ENCODE measurements at places on chromosomes 13 and 19.

- DNase-seq, result no peak
These were observed 1.7 kb upstream of the PPP5C start for GRCh38 chr19:46345157-46345556.

DNA sequence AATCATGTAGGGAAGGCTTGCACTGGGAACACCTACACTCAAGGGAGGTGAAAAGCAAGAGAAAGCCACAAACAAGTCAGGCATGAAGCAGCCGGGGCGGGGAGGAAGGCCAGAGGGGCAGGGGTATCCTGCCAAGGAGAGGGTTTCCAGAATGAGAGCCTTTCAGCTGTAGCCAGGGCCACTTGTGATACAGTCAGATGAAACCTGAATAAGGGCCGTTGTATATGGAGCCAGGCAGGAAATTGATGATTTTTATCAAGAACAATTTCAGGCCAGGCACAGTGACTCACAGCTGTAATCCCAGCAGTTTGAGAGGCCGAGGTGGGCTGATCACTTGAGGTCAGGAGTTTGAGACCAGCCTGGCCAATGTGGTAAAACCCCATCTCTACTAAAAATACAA lies 4.4 kb downstream of the TRPM4 start:
- DNase-seq, result no peak

DNA sequence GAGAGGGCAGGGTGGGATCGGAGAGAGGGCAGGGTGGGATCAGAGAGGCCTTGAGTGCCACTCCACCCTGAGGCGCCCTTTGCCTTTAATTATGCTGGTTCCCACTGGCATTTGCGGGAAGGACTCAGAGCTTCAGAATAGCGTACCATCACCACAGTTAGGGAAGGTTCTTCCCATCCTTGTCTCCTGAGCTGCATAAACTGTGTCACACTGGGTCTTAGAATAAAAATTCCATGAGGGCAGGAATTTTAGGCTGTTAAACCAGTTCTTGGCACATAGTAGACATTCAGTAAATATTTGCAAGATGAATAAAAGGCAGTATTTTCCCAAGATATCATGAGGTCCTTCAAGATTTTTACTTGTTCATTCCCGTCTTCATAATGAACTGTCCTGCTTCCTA lies 24.4 kb downstream of the PPP2R1A start:
- no peak for DNase-seq

DNA sequence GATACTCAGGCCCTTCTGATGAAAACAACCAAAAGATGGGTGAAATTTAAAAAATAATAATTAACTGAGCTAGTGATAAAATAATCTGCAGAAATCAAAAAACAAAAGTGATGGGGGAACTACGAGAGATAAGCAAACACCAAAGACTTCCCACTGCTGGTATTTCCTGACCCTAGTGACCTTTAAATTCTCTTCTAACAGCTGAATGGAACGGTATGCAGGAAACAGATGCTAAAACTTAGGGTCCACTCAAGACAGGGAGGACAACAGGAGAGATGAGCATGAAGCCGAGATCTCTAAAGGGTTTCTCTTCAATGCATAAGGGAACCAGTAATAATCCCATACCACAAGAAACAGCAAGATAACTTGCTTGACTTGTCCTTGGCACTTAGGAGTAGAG lies 50.8 kb downstream of the USP12 start:
- DNase-seq, result peak; percentile 4

DNA sequence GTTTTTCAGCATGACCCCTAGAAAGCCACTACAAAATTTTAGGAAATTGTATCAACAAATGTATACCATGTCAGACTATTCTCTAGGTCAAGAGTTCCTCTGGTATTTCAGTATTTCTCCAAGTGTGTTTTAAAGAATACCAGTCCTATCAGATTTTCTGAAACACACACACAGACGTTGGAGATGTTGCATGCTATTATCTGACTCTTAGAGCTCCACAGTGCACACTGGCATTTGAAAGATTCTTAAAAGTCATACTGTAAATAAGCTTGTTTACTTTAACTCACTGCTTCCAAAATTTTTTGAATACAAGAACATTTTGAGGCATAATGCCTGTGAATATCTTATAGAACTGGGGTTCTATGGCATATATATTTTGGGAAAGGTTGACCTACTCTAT lies 33.8 kb upstream of the VWA8 start:
- no peak for DNase-seq

DNA sequence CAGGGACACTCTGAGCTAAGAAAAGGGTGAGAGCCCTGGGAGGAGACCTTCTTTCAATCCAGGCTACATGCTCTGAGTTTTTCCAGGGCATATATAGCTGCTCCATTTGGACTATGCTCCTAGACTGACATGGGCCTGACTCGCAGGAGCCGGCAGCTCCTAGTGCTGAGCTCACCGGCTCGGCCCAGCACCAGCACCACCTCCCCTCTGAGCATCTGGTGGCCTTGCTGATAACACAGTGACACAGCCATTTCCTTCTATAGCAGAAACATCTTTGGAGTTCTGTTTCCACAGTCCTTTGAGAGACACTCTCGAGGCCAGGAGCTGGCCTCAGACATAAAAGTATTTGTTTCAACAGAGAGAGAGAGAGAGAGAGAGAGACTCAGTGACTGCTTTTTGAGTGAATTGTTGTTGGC lies 184.9 kb downstream of the TM9SF2 start:
- DNase-seq, result peak; percentile 25

DNA sequence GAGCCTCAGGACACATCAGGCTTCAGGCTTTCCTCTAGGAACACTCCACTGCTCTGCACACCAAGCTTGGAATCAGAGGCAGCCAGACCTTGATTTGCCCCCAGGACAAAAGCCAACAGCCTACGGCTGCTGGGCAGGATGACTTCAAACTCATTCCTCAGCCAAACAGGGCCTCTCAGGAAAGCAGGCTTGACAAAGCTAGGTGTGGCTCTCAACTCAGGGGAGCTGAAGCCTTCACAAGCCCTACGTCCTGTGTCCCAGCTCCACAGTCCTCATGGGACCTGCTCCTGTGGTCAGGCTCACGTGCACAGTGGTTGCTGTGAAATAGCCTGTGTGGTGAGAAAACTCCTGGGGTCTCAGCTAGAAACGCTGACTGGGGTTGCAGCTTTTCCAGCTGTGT lies 398.9 kb upstream of the ZNF507 start:
- DNase-seq, result no peak

DNA sequence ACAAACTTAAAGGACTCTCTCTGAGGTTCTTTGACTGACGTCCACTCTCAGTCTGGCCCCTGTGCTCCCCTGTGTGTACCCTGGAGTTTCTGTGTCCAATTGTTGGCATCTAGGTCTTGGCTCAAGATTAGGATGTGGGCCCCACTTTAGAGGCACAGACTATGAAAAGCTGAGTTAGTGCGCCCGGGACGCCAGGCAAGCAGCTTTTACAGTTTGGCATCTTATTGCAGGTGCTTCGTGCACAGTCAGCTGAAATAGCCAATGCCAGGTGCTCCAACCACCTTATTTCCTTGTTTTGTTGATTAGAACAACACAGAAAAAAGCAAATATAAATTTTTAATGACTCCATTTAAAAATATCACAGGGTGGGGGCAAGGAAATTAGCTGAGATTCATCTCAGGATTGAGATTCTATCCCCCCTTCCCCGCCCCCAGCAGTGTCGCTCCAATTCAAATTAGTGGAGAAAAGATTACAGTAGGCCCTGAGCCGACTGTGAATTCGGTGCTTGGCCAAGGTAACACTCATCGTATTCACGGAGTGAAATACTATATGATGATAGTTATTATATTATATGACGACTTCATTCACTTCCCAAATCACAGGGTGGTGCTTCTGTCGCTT lies 4.3 kb downstream of the SOX1 start:
- no peak for DNase-seq

DNA sequence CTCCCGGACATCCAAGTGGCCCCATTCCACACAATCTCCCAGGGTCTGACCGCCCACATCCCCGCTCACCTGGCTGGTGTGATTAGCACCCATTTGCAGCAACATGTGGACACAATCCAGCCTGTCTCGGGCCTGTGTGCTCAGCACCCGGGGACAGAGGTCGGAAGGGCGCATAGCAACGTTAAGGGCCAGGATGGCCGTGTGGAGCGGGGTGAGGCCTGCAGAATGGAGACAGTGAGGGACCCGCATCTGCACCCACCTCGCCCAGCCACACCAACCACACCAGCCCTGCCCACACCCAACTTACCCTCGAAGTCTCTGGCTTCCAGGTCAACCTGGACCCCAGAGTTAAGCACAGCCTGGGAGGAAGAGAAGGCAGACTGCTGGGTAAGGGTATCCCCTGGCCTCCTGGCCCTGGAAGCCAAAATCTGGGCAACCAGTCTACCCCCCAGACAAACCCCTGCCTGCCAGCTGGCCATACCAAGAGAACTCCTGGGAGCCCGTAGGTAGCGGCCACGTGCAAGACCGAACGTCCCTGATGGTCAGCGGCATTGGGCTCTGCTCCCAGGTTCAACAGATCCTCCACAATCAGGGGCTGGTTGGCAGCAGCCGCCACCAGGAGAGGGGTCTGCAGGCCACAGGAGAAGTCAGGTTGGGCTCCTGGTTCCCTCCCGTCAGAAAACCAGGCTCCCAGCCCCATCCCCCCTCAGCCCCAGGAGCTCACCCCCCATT lies 4.3 kb downstream of the NFKBID start:
- DNase-seq, result no peak

GRCh38 chr13:26618726-26619125 lies 61.2 kb downstream of the WASF3 start:
- no peak for DNase-seq

DNA sequence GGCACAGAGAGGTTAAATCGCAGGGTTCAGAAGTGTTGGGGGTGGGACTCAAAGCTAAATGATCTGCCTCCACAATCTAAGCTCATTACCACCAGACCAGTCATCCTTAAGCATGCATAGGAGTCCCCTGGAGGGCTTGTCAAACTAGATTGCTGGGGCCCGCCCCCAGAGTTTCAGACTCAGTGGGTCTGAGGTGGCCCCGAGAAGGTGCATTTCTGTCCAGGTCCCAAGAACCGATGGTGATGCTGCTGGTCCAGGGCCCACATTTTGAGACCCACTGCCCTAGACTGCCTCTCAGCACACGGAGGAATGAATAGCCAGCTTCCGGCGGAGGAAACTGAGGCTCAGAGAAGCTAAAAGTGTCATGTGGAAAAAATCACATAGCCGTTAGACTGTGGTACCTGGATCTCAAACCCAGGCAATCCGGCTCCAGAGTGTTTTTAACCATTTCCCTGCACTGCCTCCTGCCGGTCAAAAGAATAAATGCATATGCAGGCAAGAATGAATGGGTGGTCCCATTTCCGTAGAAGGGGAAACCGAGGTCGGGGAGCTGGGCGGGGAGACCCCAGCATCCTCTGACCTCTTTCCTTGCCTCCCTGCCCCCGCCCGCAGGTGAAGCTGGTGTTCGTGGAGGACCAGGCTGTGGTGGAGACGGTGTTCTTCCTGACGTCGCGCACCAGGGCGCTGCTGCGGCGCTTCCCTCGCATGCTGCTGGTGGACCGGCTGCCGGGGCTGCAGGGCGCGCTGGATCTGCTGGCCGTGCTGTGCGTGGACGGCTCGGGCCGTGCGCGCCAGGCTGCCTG lies 23.8 kb downstream of the ZSWIM9 start:
- DNase-seq, result no peak

- no peak for DNase-seq
These were observed 384.2 kb downstream of the SLITRK1 start for GRCh38 chr13:83498045-83498444.

- DNase-seq, result no peak
These were observed 27.5 kb upstream of the SLC46A3 start for GRCh38 chr13:28746287-28746612.

GRCh38 chr19:3121821-3122511 lies 13.9 kb upstream of the GNA15 start:
- no peak for DNase-seq

- no peak for DNase-seq
These were observed 28.0 kb downstream of the UPF1 start for GRCh38 chr19:18859676-18860301.

- DNase-seq, result peak; percentile 12
These were observed 212.8 kb downstream of the ENOX1 start for GRCh38 chr13:43573802-43574514.

DNA sequence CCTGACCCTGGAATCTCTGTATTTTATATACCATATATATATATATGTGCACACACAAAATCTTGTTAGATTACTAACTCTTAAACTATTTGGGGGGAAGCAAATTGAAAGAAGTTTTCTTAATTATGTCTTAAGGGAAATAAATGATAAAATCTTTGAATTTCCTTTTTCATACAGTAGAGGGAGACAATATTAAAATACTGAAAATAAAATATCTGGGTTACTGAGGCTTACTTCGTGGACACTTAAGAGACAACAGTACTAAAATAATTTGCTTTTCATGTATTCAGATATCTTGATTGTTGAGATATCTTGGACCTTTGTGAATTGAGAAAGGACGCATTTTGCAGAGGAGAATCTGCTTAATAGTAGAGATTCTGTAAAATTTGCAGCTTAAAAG lies 17.0 kb downstream of the SUGT1 start:
- DNase-seq, result no peak

DNA sequence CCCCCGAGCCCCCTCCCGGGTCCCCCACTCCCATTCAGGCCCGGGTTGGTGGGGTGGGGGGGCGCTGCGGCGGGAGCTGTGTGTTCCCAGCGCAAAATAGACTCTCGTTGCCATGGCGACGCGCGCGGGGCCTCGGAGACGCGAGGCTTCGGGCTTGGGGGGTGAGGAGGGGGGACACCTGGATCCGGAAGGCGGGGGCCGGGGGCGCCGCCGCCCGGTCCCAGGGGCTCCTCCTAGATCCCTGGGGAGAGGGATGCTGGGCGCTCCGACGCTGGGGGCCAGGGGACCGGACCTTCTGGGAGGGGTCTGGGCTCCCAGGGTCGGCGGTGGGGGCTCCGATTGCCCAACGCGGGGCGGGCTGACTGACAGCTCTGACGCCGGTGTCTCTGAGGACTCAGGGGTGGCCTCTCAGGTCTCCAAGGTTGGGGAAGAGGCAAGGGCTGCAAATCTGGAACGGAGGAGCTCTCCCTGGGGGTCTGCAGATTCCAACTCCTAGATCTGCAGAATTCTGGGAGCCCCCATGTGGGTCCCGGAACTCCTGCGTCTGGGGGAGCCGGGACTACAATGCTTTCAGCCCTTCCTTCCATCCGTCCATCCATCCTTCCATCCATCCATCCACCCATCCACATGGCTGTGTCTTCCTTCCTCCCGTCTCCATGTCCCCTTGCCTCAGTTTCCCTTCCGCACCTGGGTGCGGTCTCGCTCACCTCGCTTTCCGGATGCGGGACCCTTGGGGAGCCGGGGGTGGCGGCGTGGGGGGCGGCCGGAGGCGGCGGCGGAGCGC lies 9.1 kb upstream of the SHISA7 start:
- DNase-seq, result no peak

GRCh38 chr13:83311886-83312577 lies 570.2 kb downstream of the SLITRK1 start:
- DNase-seq, result no peak

Data from A673 (cell line).